Stimulated activated CD8-positive, alpha-beta memory T cell treated with anti-CD3 and anti-CD28 coated beads, Interleukin-15, amount 100 ng/mL, for 4 hours (primary cell): ENCODE measurements at places on chromosomes 6 and 20.

GRCh38 chr6:10391799-10392198, 23.1 kb downstream of the TFAP2A start:
- DNase-seq: no peak

GRCh38 chr6:57069920-57070331, 20.1 kb upstream of the ZNF451 start:
- DNase-seq: no peak

DNA sequence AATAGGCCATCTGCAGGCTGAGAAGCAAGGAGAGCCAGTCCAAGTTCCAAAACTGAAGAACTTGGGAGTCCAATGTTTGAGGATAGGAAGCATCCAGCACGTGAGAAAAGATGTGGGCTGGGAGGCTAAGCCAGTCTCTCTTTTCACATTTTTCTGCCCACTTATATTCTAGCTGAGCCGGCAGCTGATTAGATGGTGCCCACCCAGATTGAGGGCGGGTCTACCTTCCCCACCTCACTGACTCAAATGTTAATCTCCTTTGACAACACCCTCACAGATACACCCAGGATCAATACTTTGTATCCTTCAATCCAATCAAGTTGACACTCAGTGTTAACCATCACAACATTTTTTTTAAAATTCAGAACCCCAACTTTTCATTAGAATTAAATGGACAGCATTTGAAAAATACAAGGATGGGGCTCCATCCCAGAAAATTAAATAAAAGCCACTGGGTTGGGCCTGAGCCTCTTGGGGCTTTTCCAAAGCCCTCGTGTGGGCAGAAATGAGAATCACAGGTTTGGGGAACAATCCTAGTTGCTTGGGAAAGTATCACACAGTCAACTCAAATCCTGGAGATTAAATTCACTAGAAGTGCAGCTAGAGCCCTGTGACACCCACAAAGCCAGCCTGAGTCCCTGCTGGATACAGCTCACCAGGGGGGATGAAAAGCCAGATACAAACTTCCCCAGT, 2.2 kb downstream of the CLDN20 start:
- DNase-seq: no peak

- DNase-seq: no peak
Measured at GRCh38 chr6:83199863-83200225, 6.7 kb downstream of the RWDD2A start.

- no peak for DNase-seq
Measured at GRCh38 chr6:136706430-136706829, 85.8 kb downstream of the MAP3K5 start.

DNA sequence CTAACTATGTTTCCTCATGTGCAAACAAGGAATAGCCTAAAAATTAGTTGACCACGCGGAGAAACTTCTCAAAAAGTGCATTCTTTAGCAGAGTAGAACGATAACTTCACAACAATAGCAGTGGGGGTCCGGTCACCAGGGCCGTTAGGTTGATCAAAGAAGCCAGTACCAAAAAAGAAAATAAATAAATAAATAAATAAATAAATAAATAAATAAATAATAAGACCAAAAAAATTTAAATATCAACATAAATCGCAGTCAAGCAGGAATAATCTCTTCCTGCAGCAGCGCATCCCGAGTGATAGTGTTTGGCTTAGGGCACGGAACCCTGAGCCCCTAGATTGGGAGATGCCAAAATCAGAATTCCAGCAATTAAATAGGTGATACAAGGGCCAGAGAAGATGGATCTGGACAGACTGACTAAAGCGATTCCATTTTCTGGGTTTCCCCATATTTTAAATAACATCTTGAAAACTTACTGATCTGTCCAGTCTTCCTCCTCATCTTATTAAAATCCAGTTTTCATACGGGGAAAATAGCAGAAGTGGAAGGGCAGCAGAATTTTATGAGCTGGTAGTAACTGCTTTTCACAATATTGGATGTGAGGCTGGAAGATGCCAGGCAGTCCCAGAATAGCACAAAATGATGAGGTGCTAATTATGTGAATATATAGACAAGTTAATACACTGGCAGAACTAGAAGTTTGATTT, 4.4 kb upstream of the OLIG3 start:
- DNase-seq: no peak

GRCh38 chr6:47086051-47086770, 44.1 kb upstream of the ADGRF1 start:
- no peak for DNase-seq
